ENCODE measurements at places on chromosomes 6 and 20. TPM values are rescaled to one million over a fixed set of nuclear protein-coding genes. Genes with fewer than 3 reads are reported as not detected.

DNA sequence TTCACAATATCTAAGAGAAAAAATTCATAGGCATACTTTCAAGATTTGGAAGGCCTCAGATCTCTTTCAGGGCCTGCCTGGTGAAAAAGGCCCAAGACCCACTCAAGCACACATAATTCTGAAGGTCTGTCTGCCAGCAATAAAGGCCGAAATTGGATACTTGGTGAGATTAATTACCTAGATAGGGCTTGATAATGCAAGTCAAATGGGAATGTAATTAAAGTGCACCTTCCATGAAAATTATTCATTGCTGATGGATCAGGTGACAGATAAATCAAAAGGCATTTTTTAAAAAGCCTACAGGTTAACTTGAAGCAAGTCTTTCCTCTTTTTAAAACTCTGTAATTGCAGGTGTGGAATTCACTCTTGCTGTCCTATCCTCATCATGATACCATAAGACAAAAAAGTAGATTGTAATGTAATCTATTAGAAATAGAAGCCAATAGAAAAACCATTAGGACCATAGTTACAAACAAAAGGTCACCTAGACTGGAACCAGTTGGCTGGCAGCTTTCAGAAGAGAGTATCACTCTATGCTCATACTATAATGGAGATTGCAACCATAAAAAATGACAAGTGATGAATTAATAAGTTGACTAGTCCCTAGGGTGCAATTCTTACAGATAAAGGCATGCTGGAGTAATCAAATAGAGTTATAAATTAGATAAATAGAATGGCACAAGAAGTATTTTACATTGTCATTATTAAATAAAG is 77.3 kb downstream of the EPHA7 start:
- H3K4me1 ChIP-seq: no peaks in the 10 kb centered on the region
- H3K36me3 ChIP-seq: no peaks in the 10 kb centered on the region
- H3K4me3 ChIP-seq: no peak overlapping the region
- no peak for DNase-seq

GRCh38 chr20:38256021-38256420 is 4.5 kb downstream of the KIAA1755 start:
- H3K36me3 ChIP-seq: no peaks in the 10 kb centered on the region
- no peak for DNase-seq
- H3K27ac ChIP-seq: peak overlapping the region; percentile 27
- no peak overlapping the region for H3K4me3 ChIP-seq
- no peaks in the 10 kb centered on the region for H3K27me3 ChIP-seq

- H3K36me3 ChIP-seq: peaks cover 14% of the 10 kb centered on the region
- no peak for DNase-seq
- no peak overlapping the region for H3K4me3 ChIP-seq
- peaks cover 1% of the 10 kb centered on the region for H3K27me3 ChIP-seq
- H3K27ac ChIP-seq: no peak overlapping the region
- H3K4me1 ChIP-seq: no peaks in the 10 kb centered on the region
Measured at GRCh38 chr6:168273441-168274036, 46.0 kb downstream of the DACT2 start.

TOX2 gene
- 52.7 TPM for total RNA-seq

LPA gene
- not detected for total RNA-seq
